ENCODE measurements at places on chromosomes 13 and 19.

- H3K27me3 ChIP-seq = peaks cover 14% of the 10 kb centered on the region
- H3K36me3 ChIP-seq = peaks cover 15% of the 10 kb centered on the region
- DNase-seq = no peak
- peak overlapping the region; percentile 59 for H3K27ac ChIP-seq
Measured at GRCh38 chr19:4443966-4444764, 13.4 kb downstream of the UBXN6 start.

DNA sequence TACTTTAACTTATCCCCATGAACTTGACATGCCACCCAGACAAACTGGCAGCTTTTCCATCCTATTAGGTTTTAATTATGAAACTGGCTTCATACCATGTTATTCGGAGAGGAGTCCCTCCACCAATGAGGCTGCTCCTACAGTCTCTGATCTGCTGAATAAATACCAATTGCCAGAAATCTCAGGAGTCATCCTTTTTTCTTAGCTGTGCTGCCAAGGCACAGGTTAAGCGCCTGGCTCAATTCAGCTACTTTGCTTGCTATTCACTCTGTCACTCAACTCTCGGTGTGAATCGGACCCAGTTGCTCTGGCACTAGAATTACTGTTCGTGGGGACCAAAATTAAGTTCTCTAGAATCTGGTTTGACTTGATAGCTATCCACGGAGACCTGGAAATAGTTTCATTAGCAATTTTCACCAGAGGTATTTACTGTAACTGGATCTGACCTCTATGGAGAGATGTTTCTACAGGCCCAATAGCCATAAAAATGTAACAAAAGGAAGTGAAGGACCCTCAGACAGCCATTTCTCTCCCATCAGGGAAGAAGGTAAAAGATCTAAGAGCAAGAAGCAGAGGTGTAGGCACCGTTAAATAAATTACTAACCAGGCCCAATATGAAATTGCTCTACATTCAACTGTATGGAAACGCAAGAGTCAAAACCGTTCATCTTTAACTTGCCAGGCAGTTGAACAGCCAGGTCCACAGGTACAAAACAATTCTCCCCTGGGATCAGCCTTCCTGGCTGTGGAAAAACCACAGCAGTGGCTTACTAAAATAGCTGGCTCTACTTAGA lies 5.4 kb downstream of the ZC3H4 start:
- DNase-seq = no peak
- peaks cover under 1% of the 10 kb centered on the region for H3K27me3 ChIP-seq
- peak overlapping the region; percentile 100 for H3K27ac ChIP-seq
- peak overlapping the region; percentile 98 for H3K4me3 ChIP-seq
- peaks cover 55% of the 10 kb centered on the region for H3K4me1 ChIP-seq

- H3K27me3 ChIP-seq = peaks cover 7% of the 10 kb centered on the region
- no peak overlapping the region for H3K4me3 ChIP-seq
- DNase-seq = no peak
Measured at GRCh38 chr13:40061466-40062450, 406.3 kb downstream of the COG6 start.

GRCh38 chr13:57675526-57675925 lies 44.0 kb downstream of the PCDH17 start:
- H3K36me3 ChIP-seq = no peaks in the 10 kb centered on the region
- no peak overlapping the region for H3K4me3 ChIP-seq
- no peak overlapping the region for H3K27ac ChIP-seq
- H3K27me3 ChIP-seq = no peaks in the 10 kb centered on the region
- H3K4me1 ChIP-seq = no peaks in the 10 kb centered on the region

GRCh38 chr13:27171244-27171826 lies at the start of gene USP12:
TSS of gene USP12 (minus strand) at chr13:27171811. CDS start at chr13:27171639, 172 bp downstream.
- peak within 1 kb of the TSS; percentile 93 for H3K27ac ChIP-seq
- no peak for DNase-seq
- H3K27me3 ChIP-seq = no peaks in the 10 kb centered on the region
- peak within 1 kb of the TSS; percentile 92 for H3K4me3 ChIP-seq
- H3K4me1 ChIP-seq = peaks cover 58% of the 10 kb centered on the region
- H3K36me3 ChIP-seq = no peaks in the 10 kb centered on the region

DNA sequence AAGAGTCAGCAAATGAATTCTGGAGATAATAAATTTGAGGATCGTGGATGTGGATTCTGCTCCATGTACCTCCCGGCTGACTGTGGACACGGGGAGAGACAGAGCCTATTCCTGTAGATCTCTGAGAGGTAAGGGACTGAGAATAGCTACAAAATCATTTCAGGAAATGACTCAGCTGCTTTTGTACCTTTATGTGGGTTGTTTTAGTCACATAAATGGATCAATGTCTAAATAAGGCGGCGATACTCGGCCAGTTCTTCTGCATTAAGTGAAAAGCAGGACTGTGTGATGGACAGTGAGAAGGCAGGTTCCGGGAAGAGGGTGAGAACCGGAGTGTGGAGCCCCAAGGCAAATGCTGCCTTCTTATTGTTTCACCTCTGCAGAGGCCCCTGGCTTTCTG lies 128.1 kb downstream of the EFNB2 start:
- no peak overlapping the region for H3K27ac ChIP-seq
- no peaks in the 10 kb centered on the region for H3K36me3 ChIP-seq
- no peaks in the 10 kb centered on the region for H3K4me1 ChIP-seq
- H3K4me3 ChIP-seq = no peak overlapping the region
- H3K27me3 ChIP-seq = peaks cover 7% of the 10 kb centered on the region

DNA sequence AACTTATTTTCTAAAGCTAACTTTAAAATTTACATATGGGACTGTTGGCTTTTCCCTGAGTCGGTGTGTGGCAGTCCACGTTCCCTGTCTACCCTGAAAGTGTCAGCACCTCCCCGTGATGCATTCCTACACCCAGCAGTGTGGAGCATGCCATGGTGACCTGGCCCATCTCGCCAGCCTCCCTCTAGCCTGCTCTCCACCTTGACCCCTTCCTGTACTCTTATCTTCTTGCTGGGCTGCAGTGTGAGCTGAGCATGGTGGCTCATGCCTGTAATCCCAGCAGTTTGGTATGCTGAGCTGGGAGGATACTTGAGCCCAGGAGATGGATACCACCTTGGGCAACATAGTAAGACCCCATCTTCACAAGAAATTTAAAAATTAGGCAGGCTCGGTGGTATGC lies 25.4 kb downstream of the MICOS13 start:
- H3K4me1 ChIP-seq = no peaks in the 10 kb centered on the region
- H3K27ac ChIP-seq = no peak overlapping the region
- H3K27me3 ChIP-seq = peaks cover 6% of the 10 kb centered on the region
- H3K36me3 ChIP-seq = peaks cover 39% of the 10 kb centered on the region

DNA sequence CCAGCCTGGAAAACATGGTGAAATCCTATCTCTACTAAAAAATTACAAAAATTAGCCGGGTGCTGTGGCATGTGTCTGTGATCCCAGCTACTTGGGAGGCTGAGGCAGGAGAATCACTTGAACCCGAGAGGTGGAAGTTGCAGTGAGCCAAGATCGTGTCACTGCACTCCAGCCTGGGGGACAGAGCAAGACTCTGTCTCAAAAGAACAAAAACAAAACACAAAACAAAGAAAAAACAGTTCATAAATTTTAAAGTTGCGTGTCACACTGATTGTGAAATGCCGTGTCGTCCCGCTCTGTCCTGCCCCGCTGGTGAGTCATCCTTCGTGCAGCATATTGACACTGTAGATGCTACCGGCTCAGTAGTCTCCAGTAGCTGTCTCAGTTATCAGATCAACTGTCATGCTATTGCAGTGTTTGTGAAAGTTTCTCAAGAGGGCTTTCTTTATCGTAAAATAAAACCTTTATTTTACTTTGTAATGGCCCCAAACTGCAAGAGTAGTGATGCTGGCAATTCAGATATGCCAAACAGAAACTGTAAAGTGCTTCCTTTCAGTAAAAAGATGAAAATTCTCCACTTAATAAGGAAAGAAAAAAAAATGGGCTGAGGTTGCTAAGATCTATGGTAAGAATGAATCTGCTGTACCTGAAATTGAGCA lies 36.4 kb upstream of the IGFL1 start:
- H3K4me3 ChIP-seq = peak overlapping the region; percentile 69
- DNase-seq = peak; percentile 79
- no peaks in the 10 kb centered on the region for H3K36me3 ChIP-seq
- peaks cover 59% of the 10 kb centered on the region for H3K27me3 ChIP-seq
- no peak overlapping the region for H3K27ac ChIP-seq
- peaks cover 12% of the 10 kb centered on the region for H3K4me1 ChIP-seq

GRCh38 chr13:48783181-48783630 lies 129.5 kb downstream of the CYSLTR2 start:
- H3K36me3 ChIP-seq = peaks cover 13% of the 10 kb centered on the region
- peaks cover 29% of the 10 kb centered on the region for H3K4me1 ChIP-seq
- peaks cover 13% of the 10 kb centered on the region for H3K27me3 ChIP-seq

DNA sequence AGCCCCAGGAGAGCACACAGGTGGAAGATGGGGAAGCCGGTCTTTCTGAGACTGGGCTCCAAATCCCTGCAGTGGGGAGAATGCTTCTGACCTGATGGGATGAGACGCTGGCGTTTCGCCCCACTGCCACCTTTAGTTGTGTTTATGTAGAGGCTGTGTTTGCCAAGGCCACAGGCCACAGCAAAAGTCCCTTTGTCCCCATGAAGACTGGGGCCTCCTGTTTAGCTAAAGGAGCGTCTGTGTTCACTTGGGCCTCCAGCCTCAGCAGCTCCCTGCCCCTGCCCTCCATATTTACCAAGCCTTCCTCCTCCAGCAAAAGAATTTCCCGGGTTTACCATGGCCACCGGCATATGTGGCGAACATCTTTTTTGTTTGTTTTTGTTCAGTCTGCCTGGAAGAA lies 10.4 kb upstream of the KLK14 start:
- H3K27me3 ChIP-seq = peaks cover 2% of the 10 kb centered on the region
- H3K27ac ChIP-seq = no peak overlapping the region
- H3K4me1 ChIP-seq = peaks cover 13% of the 10 kb centered on the region
- H3K36me3 ChIP-seq = peaks cover 6% of the 10 kb centered on the region
- no peak overlapping the region for H3K4me3 ChIP-seq

GRCh38 chr13:75818179-75818967 lies 182.2 kb downstream of the LMO7 start:
- H3K36me3 ChIP-seq = peaks cover 35% of the 10 kb centered on the region
- H3K4me1 ChIP-seq = peaks cover 10% of the 10 kb centered on the region
- peak overlapping the region; percentile 54 for H3K4me3 ChIP-seq

DNA sequence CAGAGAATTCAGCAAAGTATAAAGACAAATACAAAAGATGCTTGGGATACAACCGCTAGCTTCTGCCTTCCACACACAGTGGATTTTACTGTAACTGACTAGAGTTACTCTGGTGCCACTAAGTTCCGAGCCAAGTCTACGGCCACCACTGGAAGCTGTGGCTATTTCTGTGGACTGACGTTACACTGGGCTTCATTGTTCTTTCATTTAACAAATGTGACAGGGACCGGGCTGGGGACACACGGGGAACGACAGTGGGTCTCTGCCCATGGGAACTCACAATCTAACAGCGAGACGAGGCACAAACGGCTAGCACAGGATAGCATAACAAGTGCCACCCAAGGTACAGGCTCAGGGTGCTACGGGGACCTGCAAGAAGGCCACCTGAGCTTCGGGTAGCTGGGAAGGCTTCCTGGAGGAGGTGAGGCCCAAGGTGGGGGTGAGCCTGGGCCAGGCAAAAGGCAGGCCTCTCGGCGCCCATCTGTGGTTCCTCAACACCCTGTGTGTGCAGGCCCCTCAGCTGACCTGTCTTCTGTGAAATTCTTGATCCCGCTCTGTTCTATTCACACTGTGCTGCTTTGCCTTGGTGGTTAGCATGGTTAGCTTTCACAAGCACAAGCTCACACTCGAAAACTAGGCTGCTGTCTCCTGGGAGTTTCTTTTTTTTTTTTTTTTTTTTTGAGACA lies 10.3 kb upstream of the IL4I1 start:
- DNase-seq = no peak
- no peak overlapping the region for H3K4me3 ChIP-seq
- H3K27ac ChIP-seq = no peak overlapping the region
- peaks cover 6% of the 10 kb centered on the region for H3K4me1 ChIP-seq
- H3K27me3 ChIP-seq = peaks cover 2% of the 10 kb centered on the region
- H3K36me3 ChIP-seq = peaks cover 41% of the 10 kb centered on the region

GRCh38 chr13:66560189-66560588 lies 669.9 kb downstream of the PCDH9 start:
- no peaks in the 10 kb centered on the region for H3K36me3 ChIP-seq
- H3K27me3 ChIP-seq = no peaks in the 10 kb centered on the region
- no peak overlapping the region for H3K4me3 ChIP-seq
- peaks cover 21% of the 10 kb centered on the region for H3K4me1 ChIP-seq

DNA sequence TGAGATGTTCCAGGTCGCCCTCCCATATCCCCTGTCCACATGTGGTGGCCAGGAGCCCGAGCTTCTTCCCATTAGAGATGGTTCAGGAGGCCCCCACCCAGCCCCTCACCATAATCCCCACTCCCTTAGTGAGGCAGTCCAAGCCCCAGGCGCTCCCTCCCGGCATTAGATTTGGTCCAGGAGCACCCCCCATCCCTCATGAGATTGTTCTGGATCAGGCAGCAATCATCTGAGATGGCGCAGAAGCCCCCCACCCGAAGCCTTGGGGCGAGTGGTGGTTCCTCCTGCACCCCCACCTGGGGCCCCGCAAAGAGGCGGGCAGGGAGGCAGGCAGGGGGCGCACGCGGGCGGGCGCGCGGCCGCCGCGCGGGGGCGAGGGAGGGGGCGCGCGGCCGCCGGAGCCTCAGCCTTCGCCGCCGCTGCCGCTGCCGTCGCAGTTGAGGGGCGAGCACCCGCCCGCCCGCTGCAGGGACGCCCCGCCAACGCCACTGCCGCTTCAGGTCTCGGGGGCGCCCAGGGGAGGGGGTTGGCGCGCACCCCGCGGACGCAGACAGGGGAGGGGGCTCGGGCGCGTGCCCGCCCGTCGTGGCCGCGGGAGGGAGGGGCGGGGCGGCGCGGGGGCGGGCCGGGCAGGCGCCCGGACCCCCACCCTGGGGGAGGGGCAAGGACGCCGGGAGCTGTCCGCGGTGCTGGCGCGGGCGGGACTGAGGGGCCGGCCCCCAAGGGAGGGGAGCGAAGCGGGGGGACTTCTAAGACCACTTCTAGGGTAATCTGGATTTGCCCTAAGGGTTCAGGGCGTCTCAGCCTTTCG lies 46.4 kb upstream of the SHKBP1 start:
- 0 out of 2 replicates have a peak overlapping the region, but pooled peaks have one; percentile 81 for H3K4me3 ChIP-seq
- H3K4me1 ChIP-seq = peaks cover 13% of the 10 kb centered on the region
- H3K27me3 ChIP-seq = peaks cover 28% of the 10 kb centered on the region

DNA sequence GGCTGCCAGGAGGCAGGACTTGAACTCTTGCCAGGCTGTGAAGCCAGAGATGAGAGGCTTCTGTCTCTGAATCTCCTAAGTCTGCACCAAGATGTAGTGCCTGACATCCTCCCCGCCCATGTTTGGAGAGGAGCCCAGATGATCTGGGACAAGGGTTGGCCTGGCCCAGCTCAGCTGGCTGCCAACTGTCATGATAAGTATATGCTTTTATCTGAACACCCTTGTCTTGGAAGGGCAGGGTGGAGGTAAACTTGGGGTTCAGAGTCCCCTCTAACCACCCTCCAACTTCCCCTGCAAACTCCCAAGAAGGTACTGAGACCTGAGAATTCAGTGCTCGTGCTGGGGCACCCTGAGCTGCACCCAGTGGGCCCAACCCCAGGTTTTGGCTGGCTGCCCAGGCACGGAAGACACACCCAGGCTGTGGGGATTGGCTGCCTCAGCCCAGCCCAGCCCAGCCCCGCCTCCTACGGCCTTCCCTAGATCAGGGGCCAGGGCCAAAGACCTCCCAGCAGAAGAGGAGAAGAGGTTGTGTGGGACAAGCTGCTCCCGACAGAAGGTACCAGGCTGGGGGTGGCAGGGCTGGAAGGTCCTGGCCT lies at the start of gene CYP4F12:
Gene CYP4F12 (plus strand): TSS at position 508 of the 596 bp plus-strand sequence. CDS start 443 bp downstream, outside the sequence.
- peak; percentile 4 for DNase-seq
- no peak within 1 kb of the TSS for H3K4me3 ChIP-seq
- peaks cover 3% of the 10 kb centered on the region for H3K36me3 ChIP-seq
- H3K27me3 ChIP-seq = peaks cover 1% of the 10 kb centered on the region
- no peak within 1 kb of the TSS for H3K27ac ChIP-seq

Data from HFFc6 (cell line).